ENCODE measurements at places on chromosomes 4 and X. TPM values are rescaled to one million over a fixed set of nuclear protein-coding genes. Genes with fewer than 3 reads are reported as not detected.
A peak's percentile ranks its signal among the peaks of the same experiment; 100 is the strongest.

- DNase-seq, result no peak
These were observed 388.2 kb downstream of the OPHN1 start for GRCh38 chrX:68045008-68045577.

DNA sequence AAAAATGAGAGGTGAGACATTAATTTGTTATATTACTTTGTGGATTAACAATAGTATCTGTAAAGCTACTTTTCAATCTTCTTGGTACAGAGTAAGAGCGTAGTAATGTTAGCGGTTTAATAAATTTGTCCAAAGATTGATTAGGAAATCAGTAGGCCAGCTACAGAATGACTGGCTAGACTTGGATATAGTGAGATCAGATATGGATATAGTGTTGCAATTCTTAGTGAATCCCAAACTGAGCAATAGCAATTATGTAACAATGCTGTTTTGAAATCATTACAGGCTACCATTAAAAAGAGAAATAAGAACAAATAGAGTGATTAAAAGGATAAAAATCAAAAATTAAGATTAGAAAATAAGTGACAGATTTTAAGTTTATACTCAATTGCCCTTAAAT, 847 bp upstream of the UGT2A2 start:
- DNase-seq, result no peak

DNA sequence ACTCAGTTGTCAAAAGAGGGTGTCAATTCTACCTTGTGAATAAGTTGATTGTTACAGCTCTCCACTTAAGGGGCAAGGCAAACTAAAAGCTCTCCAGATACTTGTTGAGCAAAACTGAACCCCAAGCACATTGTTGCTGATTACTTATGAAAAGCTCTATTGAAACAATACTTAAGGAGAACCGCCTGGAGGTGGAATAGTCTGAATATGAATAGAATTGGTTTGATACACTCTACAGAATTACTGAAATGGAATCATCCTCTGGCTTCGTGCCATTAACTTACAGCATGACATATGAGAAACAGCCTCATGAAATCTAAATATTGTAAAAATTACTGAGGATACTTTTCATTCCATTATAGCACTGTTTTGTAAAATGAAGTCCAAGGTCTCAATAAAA, 127.0 kb upstream of the SH3RF1 start:
- peak; percentile 46 for DNase-seq

Gene DRD5
- polyA plus RNA-seq, result 0.34 TPM

GRCh38 chrX:15471028-15471427, 22.1 kb downstream of the PIR start:
- peak; percentile 35 for DNase-seq

- no peak for DNase-seq
These were observed 25.8 kb downstream of the OTUD6A start for GRCh38 chrX:70087857-70088630.

Gene ZNF185
- polyA plus RNA-seq, result 13.1 TPM

DNA sequence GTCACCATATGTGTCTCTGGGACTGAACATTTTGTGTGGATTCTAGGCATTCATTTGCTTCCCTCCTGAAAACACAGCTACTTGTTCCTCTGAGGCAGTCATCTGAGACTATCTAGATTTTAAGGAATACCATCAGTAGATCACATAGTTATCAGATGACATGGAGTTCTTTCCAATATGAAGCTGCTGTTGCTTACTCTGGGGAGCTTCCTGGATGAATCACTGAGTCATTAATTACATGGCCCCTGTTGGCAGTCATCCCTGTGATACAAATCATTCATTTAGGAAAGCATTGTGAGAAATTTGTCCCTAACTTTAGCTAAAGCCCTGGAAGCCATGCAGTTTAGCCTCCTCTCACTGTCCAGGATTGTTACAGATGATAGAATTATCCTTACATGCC, 98.2 kb upstream of the ARSJ start:
- no peak for DNase-seq

- no peak for DNase-seq
These were observed 26.0 kb upstream of the YTHDC1 start for GRCh38 chr4:68375667-68376559.

DNA sequence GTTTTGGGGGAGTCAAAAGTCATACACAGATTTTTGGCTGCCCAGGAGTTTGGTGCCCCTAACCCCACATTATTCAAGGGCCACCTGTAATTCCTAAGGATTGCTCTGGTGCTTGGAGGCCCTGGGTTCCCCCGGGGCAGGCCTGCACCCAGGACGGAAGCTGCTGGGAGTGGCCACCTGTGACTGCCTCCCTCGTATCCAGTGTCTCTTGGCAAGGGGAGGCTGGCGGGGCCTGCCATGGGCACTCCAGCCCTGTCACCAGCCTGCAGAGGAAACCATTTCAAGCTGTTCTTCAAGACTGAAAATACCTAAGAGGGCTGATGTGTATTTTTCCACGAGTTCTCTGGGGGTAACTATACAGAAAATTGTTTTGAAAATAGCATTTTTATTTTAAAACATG, 24.5 kb upstream of the GPR78 start:
- no peak for DNase-seq

Gene ARR3
- 0.43 TPM for polyA plus RNA-seq

Gene SPANXB1
- polyA plus RNA-seq, result not detected

Gene FOXR2
- polyA plus RNA-seq, result not detected

- DNase-seq, result no peak
These were observed 5.1 kb downstream of the AFF1 start for GRCh38 chr4:86939729-86940575.

GRCh38 chr4:156408749-156409148, 455.1 kb upstream of the CTSO start:
- no peak for DNase-seq

GRCh38 chr4:18113710-18114331, 92.3 kb upstream of the LCORL start:
- DNase-seq, result no peak

Gene S100G
- not detected for polyA plus RNA-seq

- no peak for DNase-seq
These were observed 23.0 kb downstream of the ATG4A start for GRCh38 chrX:108114541-108114940.

Gene ASMT
- polyA plus RNA-seq, result not detected

Gene GLOD5
- polyA plus RNA-seq, result not detected

GRCh38 chr4:65623506-65623905, 46.8 kb downstream of the EPHA5 start:
- DNase-seq, result peak; percentile 1

Gene TCEAL7
- 447 TPM for polyA plus RNA-seq

GRCh38 chr4:2961811-2962441, 1.3 kb downstream of the NOP14 start:
- no peak for DNase-seq

- DNase-seq, result no peak
These were observed 988.7 kb downstream of the FAM133A start for GRCh38 chrX:94662689-94663088.

Data from forelimb muscle (tissue), 1 donor.